ENCODE measurements at places on chromosomes 1 and 21.

DNA sequence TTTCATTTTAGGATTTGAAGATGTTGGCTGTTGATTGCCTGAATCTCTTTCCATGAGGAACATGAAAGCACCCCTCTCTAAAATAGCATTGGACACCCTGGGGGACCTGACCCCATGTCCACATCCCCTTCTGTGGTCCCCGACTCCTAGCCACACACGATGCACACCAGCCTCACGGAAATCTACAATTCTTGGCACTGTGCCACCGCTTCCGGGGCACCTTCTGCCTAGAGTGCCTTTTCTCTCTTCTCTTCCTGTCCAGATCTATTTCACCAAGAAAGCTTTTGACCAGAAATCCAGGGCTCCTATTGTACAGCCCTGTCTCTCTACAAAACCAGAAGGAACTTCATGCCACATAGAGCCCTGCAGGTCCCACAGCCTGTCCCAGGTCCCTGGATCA is 50.3 kb downstream of the MYSM1 start:
- DNase-seq: peak; percentile 62

DNA sequence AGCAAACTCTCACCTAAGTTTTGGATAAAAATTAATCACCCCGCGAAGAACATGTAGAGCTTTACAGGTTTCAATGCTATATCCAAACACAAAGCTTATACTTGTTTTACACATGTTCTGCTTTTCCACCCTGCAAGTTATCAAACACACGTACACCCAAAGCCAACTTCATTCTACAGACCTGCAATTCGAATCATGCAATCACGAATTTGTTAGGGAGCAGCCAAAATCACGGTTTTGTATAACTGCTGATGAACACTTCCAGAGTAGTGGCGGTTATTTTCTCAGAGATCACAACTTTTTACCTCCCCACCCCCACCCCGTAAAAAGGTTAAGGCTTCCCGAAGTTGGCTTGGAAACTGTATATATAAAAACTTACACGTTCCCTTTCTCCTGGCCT is 1.4 kb downstream of the HMGN1 start:
- DNase-seq: no peak

DNA sequence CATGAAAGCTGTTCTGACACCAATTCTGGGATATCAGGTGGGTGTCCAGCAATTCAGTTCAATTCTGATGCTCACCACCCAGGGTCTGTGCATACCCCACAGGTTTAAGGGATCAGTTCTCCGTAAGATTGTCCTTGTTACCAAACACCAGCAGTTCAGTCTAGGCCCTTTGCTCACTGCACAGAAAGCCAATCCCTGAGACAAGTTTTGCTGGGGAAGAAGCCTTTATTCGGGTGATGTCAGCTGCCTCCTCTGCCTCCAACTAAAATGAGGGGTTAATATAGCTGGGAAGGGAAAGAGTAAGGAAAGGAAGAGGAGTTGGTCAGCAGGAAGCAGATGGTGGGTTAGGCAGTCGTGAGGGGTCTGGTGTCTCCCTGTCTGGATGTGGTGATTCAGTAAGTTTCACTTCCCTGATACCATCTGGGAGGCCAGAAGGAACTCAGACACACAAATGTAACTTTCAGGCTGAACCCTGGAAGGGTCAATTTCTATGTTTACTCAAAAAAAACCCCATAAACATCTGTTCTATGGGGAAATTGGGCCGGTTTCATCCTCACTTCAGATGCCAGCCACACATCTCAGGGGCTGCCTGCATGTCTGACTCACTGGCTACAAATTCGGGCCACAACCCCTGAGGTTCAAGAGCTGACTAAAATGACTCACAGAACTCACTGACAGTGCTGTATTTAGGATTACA is 83.3 kb upstream of the PGBD5 start:
- no peak for DNase-seq

DNA sequence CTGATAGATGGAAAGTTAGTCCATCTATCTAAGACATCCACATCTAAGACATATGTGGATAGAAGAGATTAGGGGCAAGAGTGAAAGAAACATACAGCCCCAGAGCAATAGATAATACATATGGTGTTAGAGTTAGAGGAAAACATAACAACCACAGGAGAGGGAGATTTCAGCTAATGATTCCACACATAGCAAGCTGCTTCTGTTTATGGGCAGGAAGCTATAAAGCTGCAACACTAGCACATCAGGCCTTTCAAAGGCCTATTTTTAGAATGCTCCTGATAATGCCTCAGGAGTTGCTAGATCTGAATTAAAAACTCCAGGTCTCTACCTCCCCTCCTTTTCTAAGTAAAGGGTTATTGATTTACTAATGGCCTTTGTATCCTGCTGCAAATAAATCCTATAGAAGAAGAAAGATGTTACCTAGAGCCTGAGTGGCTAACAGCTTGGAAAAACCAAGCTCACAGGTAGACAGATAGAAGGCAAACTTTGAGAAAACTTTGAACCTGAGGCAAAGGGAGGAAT is 36.1 kb downstream of the BRINP2 start:
- DNase-seq: no peak

DNA sequence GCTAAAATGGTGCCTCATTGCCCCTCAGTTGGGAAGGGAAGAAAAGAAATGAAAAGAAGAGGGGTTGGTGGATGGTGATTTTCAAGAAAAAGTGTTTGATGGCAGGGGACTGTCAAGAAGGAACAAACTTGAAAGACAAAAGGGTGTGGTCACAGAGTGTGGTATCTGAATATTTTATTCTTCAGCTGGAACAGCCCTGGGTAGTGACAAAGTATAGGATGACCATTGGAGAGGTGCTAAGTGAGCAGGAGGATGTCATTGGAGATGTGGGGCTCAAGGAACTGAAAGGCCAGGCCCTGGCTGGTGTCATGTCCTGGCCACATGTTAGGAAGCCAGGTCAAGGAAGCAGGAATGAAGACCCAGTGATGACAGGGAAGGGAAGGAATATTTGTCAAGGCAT is 71.0 kb upstream of the CD55 start:
- no peak for DNase-seq
